ENCODE measurements at places on chromosomes 5 and 9.
A peak's percentile ranks its signal among the peaks of the same experiment; 100 is the strongest.

DNA sequence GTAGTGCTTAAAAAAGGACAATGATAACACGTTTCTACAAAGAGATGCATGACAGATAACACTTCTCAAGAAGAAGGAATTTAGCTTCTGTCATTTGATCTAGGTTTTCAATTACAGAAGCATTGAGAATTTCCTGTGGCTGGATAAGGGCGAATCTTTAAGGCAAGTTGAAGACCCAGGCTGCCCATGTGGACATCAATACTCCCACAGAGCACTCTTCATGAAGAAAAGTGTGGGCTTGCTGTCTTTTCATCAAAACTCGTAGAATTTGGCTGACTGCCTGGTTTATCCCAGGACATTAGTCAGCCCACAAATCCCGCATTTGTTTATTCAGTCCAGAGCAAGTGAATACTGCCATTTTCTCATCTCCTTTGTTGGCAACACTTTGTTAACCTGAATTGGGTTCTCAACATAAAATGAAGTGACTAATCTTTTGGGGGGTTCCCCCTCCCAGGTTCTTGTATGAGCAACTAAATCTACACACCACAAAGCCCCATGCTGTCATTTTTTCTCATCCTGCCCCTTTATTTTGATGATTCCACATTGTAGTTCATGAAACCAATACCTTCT lies 43.4 kb upstream of the CDKN2B start:
- DNase-seq, result peak; percentile 94

DNA sequence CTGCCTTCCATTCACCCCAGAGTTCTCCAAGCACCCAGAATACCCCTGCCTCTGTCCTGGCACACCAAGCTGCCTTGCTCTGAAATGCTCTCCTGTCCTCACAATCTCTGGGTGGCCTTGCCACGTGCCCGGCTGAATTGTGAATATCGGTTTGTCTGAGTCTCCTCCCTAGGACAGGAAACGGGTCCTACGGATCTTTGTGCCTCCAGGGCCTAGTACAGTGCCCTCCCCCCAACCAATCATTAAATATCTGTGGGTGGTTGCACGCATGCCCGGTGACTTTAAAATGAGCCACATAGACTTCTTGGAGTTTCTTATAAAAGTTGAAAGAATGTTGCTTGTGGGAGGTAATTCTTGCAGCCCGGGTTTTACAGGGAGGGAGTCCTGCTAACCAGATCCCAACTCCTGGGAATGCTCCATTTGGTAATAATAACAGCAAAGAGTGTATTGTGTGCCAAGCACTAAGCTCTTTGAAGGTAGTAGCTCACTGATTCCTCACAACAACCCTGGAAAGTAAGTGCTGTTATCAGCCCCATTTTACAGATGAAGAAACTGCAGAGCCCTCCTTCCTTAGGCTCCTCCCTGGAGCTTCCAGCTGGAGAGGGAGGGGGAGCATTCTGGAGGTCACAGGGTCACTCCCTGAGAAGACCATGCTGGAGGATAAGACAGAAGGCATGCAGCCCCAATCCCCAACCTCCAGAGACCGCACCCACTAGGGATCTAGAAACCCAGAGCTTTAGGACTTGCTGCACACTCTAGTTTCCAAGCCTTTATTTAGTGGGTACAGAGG lies 23.4 kb downstream of the URM1 start:
- no peak for DNase-seq

- peak; percentile 28 for DNase-seq
Measured at GRCh38 chr5:9776525-9776924, 146.4 kb upstream of the TAS2R1 start.

DNA sequence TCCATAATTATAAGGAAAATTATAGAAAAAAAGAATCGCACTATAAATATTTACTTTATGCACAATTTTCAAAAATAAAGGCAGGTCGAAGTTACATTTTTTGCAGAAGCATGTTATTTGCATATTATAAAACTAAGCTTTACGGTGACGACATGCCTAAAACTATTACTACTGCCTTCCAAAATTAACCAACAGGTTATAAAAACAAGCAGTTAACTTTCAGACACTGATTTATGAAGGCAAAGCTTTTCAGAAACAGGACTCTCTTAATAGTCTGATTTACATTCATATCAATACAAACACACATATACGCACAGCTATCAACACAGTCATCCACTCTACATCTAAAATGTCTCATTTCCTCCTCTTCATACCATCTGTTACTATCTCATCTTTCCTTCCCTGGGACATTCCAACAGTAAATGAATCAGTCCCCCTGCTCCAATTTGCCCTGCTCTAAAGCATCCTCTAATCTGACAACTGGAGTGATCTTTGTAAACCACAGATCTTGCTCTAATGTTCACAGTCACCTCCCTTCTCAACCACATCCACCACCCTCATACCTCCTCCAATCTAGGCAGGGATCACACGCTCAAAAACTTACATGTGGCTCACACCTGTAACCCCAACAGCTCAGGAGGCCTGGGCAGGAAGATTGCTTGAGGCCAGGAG lies 21.6 kb downstream of the FBXW11 start:
- peak; percentile 82 for DNase-seq

DNA sequence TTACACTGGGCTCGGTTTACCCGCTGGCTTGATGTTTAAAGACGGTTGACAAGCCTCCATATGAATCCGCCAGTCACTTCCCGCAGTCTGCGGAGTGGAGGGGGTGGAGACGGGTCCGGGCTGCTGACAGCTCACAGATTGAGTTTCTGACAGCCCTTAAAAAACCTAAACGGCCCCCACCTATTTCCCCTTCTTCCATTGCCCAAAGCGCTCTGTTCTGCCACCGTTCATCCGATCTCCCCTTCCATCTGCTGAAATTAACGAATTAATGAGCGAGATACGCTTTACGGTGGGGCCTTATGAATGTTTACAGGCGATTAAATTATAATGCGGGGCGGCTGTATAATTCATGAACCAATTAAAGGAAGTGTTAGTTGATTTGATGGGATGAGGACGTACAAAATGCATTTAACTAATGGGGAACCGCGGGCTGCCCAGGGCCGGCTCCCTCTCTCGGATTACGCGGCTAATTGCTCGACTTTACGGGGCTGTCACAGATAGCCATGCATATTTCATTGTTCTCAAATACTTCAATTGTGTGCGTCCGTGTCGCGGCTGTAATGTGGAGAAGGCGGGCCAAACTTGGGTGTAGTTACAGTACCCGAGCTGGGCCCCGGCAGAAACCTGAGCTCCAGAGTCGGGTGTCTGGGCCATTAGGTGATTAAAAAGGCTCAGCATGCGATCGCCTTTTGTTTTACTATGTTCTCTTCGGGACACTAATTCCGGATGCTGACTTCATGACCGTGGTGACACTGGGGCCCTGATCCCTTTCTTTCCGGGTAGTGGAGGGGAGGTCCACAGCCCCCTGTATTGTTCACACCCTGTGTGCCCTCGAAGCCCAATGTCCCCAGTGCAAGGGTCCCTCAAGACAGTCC lies 74.9 kb downstream of the GTF3C4 start:
- no peak for DNase-seq

DNA sequence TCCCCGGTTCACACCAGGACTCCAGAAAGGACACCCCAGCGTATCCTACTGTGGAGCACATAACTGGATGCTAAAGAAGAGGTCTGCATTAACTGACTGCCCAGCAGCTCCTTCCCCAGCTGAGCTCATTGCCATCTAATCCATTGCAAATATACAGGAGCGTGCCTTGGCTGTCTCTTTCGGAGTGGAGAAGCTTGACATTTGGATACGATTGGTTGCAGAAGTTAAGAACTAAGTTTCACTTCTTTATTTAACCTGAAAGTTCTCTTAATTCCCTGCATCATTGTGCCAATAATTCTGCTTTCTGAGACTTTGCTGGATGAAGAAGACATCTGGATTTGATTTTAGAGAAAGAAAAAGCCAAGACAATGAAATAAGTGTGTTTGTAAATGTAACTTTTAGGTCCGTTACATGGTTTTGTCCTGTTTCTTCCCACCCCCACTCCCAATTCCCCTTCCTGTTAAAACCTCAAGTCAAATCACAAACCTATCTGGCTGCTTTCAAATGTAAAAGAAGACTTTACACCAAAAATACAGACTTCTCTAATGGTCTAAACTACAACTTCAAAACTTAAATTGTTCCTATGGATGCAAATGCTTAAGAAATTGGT lies 33.9 kb downstream of the TAS2R1 start:
- peak; percentile 22 for DNase-seq

DNA sequence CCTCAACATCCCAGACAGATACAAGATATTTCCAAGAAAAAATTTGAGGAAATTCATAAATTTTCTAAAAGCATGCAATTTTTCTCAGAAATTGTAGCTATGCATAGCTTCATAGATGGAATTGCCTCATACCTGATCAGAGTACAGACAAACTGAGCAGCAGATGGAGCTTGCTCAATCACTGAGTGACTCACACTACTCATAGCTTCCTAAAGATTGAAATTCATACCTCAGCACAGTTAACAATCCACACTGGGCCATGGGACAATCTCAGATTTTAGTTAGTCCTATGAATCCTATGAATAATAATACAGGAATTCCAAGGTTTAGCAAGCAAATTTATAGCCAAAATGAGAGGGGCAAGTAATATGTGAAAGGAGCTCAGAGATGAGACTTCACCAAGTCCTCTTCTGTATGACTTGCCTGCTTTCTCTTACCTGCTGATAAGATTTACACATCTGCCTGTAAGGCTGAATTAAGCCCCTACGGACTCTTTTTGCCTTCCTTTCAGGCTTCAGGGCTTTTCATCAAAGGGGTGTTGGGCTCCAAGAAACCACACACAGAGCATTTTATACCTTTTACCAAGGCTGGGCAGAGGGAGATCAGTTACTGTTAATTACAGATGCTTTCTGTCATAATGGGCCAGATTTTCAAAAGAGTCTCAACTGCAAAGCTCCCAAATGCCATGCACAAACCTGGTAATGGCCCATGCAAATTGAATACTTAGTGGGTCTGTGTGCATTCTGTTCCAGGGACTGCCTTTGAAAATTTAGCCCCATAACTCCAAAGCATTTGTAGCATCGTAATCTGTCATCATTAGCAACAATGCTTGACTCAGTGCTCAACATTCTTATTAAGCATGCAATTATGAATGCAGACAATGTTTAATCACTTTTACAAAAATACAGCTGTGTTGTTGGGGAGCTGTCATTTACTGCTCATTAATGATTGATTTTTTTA lies 439.3 kb downstream of the DTWD2 start:
- DNase-seq, result peak; percentile 87

DNA sequence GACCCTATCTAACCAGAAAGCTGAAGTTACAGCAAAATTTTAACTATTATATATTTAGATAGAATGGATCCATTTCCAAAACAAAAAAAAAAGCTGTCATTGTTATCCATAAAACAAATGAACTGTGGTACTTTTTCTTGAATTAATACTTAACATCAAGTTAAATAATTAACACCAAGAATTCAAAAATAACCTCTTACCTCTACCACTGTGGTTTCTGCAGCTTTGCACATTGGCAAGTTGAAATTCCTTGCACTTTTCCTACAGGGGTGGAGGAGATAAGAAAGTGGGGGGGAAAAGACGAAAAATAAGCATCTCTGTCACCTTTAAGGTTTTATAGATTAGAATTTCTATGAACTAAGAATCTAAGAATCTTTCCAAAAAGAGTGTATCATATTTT lies 30.0 kb downstream of the OXCT1 start:
- DNase-seq, result no peak

- DNase-seq, result no peak
Measured at GRCh38 chr5:140037012-140037411, 6.1 kb downstream of the NRG2 start.

DNA sequence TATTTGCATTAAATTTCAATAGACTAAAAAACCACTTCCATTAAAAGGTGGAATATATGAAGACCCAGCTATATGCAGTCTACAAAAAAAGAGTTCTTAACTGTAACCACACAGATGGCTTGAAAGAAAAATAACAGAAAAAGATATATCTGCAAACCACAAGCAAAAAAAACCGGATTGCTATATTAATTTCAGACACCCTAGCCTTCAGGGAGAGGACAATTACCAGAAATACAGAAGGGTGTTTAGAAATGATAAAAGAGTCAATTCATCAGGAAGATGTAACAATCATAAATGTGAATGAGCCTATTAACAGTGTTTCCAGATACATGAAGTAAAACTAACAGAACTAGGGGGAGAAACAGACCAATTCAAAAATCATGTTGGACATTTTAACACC lies 56.9 kb upstream of the SMIM23 start:
- DNase-seq, result no peak

- DNase-seq, result peak; percentile 97
Measured at GRCh38 chr5:73370640-73371583, 77.7 kb downstream of the FOXD1 start.

DNA sequence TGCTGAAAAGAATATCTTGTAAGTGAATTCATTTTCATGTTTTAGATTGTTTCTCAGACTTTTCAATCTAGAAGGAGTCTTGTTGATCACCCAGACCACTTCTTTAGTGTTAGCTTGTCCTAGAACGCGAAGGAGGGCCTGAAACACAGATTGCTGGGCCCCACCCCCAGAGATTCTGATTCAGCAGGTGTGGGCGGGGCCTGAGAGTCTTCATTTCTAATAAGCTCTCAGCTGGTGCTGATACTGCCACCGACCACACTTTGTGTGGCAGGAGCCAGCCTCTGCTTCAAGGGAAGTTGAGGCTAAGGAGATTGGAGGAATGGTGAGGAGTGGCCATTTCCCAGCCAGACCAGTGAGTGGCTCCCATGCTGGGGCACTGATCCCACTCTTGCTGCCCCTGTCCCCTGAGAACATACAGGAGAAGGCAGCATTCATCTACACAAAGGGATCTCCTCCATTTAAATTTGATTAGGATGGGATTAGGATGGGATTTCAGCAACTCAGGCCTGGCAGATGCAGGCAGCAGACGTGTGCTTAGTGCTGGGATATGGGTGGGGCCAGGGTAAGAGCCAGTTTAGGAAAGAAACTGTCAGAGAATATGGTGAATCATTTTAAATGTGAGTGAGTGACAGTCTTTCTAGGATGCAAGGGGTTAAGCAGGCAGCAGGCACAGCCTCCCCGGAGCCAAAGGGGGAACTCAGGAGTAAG lies 35.9 kb downstream of the ZNF618 start:
- DNase-seq, result no peak

DNA sequence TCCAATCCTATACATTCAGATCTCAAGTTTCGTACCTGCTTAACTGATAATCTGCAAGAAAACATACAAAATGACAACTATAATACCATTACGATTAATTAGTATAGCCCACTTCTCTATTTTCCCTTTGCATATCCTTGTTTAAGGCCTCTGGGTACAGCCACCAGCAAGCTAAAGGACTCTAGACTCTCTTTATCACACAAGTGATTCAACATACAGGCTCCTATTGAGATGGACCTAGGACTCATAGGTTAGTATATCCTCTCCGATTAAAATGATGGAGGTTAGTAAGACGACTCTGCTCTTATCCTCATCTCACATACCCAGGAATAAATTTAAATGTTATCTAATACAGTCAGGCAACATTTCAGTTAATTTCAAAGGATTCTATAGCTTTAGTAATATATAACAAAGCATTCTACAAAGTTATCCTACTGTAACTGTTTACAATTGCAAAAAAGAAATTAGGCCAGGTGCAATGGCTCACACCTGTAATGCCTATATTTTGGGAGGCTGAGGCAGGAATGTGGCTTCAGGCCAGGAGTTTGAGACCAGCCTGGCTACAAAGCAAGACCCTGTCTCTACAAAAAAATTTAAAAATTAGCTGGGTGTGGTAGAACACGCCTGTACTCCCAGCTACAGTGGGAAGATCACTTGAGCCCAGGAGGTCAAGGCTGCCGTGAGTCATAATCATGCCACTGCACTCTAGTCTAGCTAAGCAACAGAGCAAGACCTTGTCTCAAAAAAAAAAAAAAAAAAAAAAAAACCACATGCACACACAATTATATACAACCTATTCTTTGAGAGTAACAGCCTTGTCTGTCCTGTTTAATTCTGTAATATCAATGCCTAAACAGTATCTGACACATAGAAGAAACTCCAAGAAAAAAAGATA lies 15.4 kb downstream of the HAUS6 start:
- DNase-seq, result no peak
